ENCODE measurements at places on chromosomes 4 and X.

GRCh38 chrX:112849016-112849415, 8.4 kb upstream of the AMOT start:
- peak; percentile 7 for DNase-seq

- no peak for DNase-seq
Measured at GRCh38 chrX:133846311-133846710, 139.1 kb downstream of the GPC3 start.

GRCh38 chr4:151219948-151220347, 57.0 kb upstream of the PRSS48 start:
- DNase-seq = no peak

DNA sequence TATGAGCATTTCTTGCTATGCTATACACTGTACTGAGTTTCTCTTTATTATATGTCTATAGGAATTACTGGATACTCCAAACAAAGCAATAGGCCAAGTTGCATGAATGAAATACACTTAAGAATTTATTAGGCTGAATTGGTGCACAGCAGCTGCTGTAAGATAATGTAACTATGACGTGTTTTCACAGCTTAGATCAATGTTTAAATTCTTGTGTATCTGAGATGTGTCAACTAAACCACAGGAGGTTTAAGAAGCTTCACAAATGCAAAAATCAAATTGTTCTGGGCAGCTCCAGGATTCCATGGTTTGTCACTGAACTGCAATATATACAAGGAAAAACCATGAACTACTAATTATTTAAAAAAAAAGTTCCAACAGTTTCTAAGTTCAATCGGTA, 156.7 kb downstream of the MAPK10 start:
- no peak for DNase-seq

DNA sequence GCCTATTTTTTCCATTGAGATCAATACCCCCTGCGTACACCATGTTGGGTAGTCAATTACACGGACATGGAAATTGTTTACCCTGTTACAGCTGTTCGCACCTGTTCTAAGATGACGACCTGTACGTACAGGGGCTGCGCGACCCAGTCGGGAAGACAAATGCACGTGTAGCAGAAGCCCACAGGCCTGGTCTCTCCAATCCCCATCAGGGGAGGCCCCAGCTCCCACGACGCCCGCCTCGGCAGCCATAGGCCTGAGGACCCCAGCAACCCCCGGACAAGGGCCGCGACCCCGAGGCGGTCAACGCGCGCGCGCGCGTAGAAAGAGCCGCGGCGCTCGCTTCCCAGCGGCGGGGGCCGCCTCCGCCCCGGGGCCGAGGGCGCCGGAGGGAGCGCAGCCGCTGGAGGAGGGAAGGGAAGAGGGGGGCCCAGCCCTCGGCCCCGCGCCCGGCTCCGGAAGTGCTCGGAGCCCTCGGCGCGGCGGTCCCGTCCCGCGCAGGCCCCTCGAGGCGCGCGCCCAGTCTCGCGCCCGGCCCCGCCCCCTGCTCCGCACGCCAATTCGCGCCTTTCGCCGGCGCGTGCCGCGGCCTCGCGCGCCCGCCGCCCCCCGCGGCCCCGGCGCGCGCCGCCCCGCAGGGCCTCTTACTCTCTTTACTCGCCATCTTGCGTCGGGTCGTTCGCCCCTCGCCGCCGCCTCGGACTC, 618 bp downstream of the RBBP7 start:
- DNase-seq = no peak

DNA sequence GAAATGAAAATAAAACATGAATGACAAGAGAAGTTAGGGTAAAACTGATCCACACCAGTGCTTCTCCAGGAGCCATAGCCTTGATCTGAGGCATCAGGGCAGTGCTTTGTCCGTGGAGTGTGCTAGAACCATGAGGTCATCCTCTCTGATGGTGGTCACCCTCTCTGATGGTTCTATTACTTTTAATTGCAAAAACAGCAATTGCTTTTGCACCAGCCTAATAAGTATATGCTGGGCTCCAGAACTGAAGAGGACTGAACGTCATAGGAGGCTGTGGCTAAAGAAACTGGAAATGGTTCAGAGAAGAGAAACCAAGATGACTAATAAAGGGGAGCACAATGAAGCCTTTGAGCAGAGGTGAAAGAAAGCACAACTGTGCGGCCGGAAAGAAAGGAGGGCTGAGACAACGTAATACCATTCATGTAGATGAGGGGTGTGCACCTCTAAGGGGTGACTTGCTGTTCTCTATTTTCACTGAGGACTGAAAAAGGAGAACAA, 17.0 kb upstream of the TMEM154 start:
- DNase-seq = peak; percentile 87

DNA sequence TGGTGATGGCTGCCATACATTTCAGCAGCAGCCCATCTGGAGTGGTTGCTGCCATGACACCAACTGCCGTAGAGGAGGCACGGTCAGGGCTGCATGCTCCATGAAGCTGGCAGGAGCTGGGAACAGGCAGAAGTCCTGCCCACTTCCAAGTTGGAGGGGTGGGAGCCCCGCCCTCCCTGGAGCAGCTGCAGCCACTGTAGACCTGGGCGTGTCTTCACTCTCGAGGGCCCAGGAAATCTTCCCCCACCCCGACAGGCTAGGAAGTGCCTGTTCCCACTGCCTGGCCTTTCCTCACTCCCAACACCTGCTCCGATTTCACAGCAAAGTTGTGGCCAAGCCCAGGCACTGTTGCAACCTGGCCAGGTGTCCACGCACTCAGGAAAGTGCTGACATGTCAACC, 42.3 kb downstream of the NALF2 start:
- no peak for DNase-seq

DNA sequence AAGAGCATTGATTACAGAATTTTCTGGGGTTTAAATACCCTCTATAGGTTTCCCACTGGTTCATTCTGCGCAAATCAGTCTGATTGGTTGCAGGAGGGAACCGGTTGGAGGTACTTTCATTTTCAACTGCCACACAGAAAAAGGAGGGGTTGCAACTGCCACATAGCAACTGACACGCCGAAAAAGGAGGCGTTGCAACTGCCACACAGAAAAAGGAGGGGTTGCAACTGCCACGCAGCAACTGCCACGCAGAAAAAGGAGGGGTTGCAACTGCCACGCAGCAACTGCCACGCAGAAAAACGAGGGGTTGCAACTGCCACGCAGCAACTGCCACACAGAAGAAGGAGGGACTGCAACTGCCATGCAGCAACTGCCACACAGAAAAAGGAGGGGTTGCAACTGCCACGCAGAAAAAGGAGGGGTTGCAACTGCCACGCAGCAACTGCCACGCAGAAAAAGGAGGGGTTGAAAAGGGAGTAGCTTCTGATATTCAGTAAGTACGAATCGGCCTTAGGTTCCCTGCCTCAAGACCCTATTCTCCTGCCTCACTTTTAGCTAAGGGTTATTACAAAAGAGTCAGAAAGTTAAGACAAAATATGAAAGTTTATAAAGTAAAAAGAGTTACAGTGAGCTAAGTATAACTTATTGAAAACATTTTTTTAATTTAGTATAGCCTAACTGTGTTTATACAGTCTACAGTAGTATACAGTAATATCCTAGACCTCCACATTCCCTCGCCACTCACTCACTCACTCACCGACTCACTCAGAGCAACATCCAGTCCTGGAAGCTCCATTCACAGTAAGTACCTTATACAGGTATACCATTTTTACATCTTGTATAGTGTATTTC, 431.8 kb downstream of the KCTD8 start:
- DNase-seq = no peak

GRCh38 chr4:42482516-42483327, 85.4 kb downstream of the SHISA3 start:
- no peak for DNase-seq

GRCh38 chr4:54337009-54337408, 107.9 kb downstream of the PDGFRA start:
- DNase-seq = no peak

DNA sequence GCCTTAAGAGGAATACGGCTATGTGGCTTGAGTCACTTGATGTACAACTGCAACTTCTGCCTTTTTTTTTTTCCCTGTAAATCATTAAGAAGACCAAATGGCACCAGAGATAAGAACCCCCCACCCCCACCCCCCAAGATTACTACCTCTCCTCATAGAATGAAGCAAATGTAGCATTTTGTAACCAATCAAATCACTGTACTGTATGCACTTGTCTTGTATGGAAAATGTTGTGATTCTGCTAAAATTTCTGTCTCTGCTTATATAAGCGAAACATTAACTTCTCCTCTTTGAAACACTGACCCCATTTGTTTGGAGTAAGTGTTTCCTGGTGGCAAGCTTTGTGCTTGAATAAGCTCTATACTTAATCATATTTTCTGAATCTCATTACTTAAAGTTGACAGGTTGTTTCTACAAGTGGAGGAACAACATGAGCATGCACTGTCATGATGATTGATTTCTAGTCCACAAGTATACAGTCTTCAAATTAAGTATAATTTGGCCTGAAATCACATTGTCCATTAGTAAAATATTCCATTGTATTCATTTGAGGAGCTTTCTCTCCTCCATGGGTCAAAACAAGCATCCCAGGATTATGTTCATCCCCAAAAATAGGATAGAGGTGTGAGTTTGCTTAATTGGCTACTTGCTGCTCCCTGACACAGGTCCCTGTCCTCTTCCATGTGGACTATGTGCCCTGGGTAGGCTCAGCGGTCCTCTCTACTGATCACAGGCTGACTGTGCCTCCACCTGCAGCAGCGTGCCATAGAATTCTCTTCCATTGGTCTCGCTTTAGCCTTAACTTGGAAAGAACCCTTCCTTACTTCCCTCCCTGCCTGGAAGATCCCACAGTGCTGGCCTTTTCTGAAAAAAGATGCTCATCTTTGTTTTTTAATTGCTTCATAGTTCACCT, 104.0 kb upstream of the BMP2K start:
- DNase-seq = no peak

DNA sequence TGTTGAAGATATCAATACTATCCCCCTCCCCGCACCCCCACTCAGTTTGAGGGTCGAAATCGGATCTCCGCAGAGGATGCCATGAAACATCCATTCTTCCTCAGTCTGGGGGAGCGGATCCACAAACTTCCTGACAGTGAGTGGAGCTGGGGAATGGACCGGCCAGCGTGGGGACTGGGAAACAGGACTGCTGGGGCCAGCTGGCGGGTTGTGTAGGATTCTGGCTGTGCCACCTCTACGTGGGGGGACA, 5.5 kb upstream of the USP11 start:
- no peak for DNase-seq

GRCh38 chrX:39421006-39421405, 619.7 kb downstream of the MID1IP1 start:
- DNase-seq = no peak

DNA sequence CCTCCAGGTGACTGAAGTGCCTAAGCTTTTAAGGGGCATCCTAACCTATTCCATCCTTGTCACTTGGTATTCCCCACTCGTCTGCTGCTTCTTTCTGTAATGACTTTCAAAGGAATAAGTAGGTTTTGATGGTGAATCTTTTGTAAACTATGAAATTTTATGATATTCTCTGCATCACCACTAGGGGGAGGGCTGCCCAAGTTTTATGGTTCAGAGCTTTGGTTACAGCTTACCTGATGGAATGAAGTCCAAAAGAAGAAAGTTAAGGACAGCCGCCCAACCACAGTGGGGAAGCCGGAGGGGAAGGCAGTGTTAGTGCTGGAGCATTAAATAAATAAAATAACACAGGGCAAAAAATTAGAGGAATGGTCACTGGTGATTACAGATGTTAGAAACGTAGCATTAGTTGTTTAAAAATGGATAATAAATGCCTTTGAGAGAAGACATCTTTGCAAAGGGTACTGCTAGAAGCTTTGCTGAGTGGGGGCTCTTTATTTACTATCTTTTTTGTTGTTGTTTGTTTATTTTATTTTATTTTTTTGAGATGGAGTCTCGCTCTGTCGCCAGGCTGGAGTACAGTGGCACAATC, 204.9 kb downstream of the GBA3 start:
- peak; percentile 3 for DNase-seq

DNA sequence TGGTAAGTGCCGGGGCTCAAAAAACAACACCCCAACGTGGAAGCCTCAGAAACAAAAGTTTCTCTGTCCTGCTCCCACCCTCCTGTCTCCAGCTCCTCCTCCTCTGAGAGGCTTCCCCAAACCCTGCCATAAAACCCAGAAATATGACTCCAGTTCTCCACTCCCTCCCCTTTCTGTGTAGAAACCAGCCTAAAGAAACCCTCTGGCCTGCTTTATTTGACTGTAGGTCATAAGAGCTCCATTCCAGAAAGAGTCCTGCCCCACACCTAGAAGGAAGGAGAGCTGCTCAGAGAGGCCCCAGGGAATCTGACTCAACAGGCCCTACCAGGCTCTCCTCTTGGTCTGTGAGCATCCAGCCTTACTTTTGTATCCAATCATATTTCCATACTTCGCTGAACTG, 872 bp upstream of the S100P start:
- no peak for DNase-seq

DNA sequence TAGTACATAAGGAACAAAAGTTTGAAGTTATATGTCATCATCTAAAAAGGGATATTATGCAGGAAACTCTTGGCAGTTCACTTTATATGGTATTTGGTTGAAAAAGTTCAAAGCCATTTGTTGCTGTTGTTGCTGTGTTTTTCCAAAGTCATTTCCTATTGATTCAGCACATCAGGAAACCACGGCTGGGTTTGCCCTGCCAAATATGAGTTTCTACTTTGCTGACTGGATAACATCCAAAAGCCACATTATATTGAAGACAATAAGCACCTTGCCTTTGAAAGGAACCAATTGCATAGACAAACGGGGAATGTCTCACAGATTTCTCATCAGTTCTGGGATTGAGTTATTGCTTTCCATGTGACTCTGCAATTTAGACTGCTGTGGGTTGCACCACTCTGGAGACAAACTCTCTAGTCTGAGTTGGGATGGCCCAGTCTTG, 206.1 kb downstream of the SLC39A8 start:
- no peak for DNase-seq

- no peak for DNase-seq
Measured at GRCh38 chr4:139686130-139686529, 20.5 kb downstream of the MGST2 start.

DNA sequence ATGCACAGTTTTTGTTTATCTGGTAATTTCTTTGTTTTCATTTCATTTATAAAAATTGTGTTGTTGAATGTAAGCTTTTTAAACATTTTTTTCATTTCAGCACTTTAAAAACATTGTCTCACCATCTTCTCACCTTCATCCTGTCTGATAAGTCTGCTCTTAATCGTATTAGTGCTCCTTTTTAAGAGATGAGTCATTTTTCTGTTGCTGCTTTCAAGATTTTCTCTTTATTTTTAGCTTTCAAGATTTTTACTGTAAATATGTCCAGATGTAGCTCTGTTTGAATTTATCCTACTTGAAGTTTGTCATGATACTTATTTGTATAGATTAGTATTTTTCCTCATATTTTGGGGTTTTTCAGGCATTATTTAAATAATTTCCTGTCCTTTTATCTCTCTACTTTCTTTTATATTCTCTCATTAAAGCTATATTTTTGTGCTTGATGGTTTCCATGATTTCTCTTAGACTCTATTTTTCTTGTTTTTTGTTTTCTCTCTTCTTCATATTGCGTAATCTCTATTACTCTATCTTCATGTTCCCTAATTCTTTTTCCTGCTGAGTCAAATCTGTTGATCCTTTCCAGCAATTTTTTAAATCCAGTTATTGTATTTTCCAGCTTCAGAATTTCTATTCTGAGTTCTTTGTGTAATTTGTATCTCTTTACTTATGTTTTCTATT, 1400.4 kb upstream of the PCDH7 start:
- no peak for DNase-seq

All from MV-4-11 (cell line).